ENCODE measurements at places on chromosomes 2 and 18. TPM values are rescaled to one million over a fixed set of nuclear protein-coding genes. Genes with fewer than 3 reads are reported as not detected.

DNA sequence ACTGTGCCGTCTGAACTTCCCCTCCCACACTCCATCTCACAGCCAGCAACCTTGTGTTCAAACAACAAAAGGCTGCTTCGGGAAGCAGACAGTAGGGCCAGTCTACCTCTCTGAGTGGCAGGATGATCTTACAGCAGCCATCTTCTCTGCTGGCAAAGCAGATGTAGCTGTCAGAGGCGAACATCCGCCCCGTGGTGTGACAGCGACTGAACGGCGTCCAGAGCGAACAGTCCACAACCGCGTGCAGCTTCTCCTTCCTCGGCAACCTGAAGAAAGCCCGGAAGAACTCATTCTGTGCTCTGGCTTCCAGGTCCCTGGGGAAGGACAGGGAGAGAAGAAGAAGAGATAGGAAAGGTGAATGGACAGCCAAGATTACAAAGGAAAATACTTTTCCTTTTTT is 38.0 kb downstream of the RPL31 start:
- H3K4me1 ChIP-seq = no peaks in the 10 kb centered on the region
- no peaks in the 10 kb centered on the region for H3K27me3 ChIP-seq
- peaks cover 3% of the 10 kb centered on the region for H3K36me3 ChIP-seq
- no peak overlapping the region for H3K27ac ChIP-seq
- no peak for DNase-seq

DNA sequence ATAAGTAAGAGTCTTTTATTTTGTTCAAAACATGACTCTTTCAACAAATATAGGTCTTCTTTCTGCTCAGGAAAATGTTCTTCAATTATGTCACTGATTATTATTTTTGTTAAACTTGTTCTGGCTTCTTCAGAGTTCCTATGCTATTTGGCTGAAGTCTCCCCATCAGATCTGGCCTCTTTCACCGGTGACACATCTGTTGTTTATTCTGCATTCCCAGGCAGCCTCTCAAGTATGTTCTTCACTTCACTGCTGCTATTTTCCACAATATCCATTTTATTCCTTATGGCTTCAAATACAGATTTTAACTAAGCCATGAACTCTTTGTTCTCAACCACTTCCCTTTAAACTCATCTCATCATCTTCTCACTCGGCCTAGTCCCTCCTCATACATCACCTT is 45.7 kb downstream of the HDAC4 start:
- no peak for DNase-seq
- H3K27ac ChIP-seq = no peak overlapping the region
- no peaks in the 10 kb centered on the region for H3K27me3 ChIP-seq
- H3K4me3 ChIP-seq = no peak overlapping the region

DNA sequence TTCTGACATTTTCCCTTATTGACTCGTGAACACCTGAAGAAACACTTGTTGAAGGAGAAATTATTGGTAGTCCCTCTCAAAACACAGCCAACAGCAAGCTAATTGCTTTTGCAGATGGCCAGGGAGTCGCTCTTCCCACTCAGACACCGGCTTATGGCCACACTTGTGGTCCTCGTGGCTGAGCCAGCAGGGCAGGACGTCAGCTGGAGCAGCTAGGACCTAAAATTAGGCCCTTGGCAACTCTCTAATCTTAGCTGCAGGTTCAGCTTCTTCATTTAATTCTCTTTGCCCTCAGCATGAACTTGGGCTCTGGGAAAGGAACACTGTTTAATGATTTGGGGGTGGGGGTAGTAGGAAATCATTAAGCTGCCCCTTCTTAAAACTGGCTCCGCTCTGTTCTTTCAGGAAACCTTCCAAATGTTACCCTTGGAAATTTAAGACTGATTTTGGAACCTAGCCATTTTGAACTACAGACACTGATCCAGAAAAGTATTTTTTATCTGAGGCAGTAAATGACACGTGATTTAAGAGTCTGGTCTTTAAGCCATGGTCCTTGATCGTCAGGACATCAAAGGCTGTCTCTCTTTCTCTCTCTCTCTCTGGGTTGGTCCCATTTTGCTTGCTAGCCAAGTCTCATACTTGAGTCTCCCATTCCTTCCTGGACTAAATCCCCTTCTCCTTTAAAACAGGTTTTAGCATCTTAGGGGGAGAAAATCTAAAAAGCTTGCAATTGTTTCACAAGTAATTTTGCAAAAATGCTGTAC is 77.5 kb downstream of the CDK15 start:
- no peaks in the 10 kb centered on the region for H3K27me3 ChIP-seq
- no peaks in the 10 kb centered on the region for H3K36me3 ChIP-seq
- H3K27ac ChIP-seq = no peak overlapping the region
- no peaks in the 10 kb centered on the region for H3K4me1 ChIP-seq

DNA sequence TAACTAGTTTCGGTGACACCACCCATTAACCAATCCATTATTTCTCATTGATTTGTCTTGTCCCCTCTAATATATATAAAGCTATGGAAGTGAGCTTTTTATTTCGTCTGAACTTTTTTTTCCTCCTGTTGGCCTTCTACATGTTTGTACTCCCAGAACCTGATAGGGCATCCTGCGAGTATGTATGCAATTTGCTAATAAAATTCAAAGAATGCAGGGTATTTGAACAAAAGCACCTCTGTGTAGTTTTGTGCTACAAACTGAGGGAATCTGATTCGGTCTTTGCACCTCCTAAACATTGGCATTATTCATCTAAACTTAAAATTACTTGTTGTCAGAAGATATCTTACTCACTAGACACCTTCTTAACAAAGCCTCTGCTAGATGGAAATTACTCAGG is 242.9 kb upstream of the TMEFF2 start:
- no peak overlapping the region for H3K27ac ChIP-seq
- no peaks in the 10 kb centered on the region for H3K36me3 ChIP-seq
- DNase-seq = no peak
- no peaks in the 10 kb centered on the region for H3K27me3 ChIP-seq

DNA sequence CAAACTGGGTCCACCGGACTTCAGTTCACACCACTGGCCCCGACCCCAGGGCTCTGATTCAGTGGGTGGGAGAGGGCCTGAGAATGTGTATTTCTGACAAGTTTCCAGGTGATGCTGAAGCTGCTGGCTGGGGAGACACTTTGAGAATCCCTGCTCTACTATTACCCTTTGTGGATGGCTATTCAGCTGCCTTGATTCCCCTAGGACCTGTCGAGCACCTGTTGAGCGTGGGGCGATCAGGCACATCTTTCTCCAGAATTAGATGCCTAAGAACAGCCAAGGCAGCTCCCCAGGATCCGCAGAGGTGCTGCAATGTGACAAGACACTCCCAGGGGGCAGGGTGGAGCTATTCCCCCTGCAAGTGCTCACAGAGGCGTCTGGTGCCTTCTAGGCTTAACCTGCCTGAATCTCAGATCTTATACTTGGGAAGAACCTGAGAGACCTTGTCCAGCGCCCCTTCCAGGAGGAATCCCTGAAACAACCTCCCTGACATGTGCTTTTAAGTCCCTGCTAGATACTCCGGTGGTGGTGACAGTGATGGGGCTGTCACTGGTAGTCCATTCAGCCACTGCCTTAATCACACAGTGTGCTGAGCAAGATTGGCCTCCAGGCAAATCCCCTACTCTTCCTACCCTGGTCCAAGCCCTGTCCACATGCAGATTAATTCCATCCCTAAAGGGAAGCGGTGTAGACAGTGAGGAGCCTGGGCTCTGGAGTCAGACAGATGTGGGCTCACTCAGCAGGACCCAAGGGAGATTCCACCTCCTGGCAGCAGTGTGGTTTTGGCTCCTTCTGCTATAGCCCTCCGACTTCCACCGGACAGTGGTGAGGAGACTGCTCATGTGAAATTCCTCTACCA is 43.4 kb upstream of the OTOF start:
- no peaks in the 10 kb centered on the region for H3K36me3 ChIP-seq
- no peak overlapping the region for H3K27ac ChIP-seq
- H3K4me1 ChIP-seq = no peaks in the 10 kb centered on the region
- H3K4me3 ChIP-seq = no peak overlapping the region

- DNase-seq = no peak
- no peaks in the 10 kb centered on the region for H3K27me3 ChIP-seq
- H3K27ac ChIP-seq = no peak overlapping the region
- H3K36me3 ChIP-seq = no peaks in the 10 kb centered on the region
Observed at GRCh38 chr2:105410554-105410953, 11.7 kb upstream of the FHL2 start.

The STARD6 gene
- polyA plus RNA-seq = not detected

The SERPINB12 gene
- not detected for polyA plus RNA-seq

The OTX1 gene
- polyA plus RNA-seq = not detected
